ENCODE measurements at places on chromosomes 5 and 9.

DNA sequence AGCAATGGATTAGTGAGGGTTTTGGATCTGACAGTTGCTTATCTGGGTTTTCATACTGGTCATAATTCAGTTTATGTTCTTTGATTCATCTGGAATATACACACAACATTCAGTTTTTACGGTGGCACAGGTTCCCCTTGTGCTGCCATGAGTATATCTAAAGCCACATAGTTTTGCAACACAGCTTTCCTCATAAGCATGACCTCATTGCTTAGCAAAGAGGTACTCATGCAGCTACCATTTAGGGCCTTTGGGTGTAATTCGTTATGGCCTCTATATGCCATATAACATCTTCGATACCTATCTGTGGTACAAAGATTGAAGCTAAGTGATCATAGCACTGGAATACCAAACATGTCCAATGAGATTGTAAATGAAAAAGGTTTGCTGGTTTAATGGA, 2.9 kb upstream of the RBM22 start:
- no peak for DNase-seq

GRCh38 chr5:178487911-178488600, 102.1 kb downstream of the COL23A1 start:
- no peak for DNase-seq

GRCh38 chr5:133687212-133688061, 75.1 kb upstream of the FSTL4 start:
- no peak for DNase-seq

GRCh38 chr9:134365791-134366222, 39.6 kb downstream of the RXRA start:
- DNase-seq = no peak

DNA sequence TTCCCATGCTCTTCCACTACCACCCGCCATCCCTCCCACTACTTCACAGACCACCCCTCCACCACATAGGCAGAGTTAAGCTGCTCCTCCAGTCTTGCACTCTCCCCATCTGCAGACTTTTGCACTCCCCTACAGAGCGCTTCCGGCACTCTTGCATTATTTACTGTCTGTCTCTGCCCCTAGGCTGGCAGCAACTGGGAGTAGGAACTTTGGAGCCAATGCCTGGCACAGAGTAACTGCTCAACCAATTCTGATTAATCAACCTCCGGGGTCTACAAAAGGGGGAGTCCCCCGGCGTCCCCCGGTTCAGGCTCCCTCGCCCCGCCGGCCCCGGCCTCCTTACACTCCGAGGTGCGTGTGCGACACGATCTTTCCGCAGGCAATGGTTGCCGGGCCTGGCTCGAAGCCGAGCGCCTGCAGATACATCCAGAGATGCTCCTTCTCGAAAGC, 498 bp downstream of the HAUS6 start:
- no peak for DNase-seq

GRCh38 chr9:93598647-93599241, 22.4 kb downstream of the PHF2 start:
- DNase-seq = no peak

DNA sequence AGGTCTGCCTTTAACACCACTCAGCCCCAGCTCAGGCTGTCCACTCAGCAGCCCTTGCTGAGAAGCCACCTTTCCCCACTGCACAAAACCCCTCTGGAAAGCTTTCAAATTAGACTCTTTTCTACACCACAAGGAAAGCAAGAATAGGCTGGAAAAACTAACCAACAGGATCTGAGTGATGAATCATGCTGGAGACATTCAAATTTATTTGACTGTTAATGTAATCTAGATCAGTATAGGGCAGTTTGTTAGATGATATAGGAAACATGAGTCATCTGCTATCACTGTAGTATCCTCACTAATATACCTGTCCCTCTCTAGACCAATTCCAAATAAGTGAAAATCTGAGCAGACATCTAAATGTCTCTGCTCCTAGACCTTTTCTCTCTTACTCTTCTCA, 127.8 kb upstream of the PAM start:
- no peak for DNase-seq

DNA sequence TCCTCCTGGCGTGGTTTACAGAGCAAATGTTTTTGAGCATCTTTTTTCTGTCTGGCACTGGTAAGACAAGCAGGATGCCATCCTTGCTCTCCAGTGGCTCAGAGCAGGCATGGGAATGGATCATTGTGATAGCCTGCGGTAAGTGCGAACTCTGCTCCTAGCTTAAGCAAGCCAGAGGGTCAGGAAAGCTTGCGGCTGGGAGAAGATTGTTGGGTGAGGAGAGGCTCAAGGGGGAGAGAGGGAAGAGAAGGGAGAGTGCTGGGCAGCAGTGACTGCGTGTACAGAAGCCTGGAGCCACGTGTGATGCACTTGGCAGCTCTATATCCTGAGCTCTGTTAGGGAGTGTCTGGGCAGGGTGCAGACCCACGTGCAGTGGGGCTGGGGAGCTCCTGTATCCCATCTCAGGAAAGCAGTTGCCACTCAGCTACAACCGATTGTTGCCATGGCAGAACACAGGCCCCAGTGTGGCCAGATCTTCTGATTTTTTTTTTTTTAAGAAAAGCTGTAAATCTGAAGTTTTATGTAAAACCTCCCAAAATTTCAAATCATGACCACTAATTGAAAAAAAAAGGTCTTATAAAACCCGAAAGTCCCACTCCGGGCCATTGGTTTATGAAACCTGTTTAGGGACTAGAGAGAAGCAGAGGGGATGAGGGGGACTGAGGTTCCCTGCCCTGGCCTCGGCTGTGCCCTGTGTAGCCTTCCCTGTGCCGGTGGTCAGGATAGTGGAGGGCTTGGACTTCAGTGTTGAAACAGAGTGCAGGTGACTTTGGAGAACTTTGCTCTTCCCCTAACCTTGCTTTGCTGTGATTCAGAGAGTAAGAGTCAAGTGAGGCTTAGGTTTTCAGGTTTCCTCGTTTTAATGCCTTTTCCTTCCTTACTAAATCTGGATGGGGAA, 67.3 kb downstream of the ZNF618 start:
- no peak for DNase-seq

- DNase-seq = no peak
Measured at GRCh38 chr5:116740771-116741170, 166.1 kb upstream of the SEMA6A start.

DNA sequence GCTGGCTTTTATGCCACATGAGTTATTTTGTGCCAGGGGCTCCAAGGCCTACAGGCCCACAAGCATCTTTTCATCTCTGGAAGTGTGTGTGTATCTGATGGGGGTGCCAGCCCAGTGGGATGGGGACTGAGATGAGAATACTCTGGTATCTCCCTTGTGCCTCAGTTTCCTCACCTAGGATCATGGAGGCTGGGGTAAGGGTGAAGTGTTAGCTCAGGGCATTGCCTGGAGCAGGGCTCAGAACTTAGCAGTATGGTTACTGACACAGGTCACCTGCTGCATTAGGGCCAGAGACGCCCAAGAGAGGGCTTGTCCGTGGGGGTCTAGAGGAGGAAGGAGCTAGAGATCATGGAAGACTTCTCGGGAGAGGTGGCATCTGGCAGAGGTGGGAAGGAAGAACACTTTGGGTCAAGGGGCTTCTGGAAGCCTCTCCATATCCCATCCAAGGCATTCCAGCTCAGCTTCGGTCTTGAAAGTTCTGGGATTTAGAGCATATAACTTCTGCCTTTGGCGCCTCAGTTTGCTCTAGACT, 742 bp upstream of the WNK2 start:
- no peak for DNase-seq

DNA sequence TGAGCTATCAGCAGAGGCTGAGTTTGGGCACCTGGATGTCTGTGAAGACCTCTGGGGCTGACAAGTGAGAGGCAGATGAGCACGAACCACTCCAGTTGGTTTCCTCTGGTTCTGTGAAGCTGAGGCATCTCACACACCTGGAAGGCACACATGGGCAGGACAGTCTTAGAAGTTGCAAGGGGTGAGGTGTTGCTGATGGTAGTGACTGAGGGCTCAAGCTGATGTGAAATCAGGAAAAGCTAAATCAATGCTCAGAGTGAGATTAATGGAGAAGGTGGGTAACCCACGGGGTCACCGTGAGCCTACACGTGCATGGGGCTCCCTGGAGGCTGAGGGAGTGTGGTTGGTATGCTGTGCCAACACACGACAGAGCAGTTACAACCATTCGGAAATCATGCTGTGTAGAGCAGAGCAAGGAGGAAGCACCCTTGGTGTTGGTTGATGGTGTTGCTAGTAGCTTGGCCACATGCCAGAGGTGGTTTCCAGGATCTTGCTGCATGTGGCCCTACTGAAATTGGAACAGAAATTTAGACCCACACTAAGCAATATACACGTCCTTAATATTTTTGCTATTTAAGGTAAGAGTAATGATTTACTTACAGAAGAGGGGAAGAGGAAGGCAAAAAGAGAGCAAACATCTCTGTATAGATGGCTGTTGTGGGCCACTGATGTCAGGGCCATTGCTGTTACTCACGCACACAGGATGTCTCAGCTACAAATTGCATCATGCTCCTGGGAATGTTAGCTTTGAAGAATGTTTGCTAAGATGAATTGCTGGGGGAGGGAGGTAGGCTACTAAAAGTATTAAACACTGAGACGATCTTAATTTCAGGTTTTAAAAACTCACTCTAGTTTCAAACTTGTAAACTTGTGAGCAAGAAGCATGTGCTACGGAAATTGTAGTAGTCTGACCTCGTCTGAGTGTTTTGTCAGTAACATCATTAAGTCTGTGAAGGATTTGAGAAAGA, 170.5 kb downstream of the ARHGEF28 start:
- DNase-seq = no peak

DNA sequence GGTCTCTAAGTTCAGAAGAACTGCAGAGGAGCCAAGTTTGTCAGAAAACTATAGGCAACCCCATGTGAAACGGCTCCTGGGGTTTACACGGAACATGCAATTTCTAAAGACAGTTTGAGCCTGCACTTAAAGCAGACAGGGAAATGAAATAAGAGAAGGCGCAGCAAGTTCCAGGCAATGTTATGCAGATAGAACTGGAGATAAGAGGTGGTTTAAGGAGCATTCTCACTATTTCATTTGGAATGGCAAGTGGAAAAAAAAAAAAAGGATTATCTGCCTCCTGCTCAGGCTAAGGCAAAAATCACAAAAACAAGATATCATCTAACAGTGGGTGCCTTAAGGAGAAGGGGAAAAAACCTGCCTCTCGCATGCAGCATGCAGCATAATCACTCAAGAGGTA, 2252.4 kb downstream of the MAT2B start:
- no peak for DNase-seq

- no peak for DNase-seq
Measured at GRCh38 chr5:103896593-103896992, 334.0 kb upstream of the NUDT12 start.

DNA sequence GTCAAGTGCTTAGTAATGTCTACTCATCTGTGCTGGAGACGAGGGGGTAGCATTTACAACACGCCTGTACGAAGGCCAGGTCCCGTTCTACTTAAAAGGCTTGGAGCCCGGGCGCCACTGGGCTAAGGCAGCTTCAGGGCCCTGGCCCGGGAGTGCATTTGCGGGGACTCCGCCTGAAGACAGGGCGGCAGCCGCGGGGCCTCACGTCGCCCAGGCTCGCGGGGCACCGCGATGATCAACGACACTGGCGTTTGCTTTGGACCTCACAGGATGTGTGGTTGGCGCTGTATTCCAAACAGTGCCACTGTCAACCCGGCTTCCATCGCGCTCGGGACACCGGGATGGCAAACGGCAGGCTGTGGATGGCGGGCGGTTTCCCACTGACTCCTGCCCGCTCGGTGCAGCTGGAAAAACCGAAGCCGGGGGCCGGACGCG, 1.1 kb upstream of the TENT4A start:
- DNase-seq = no peak

DNA sequence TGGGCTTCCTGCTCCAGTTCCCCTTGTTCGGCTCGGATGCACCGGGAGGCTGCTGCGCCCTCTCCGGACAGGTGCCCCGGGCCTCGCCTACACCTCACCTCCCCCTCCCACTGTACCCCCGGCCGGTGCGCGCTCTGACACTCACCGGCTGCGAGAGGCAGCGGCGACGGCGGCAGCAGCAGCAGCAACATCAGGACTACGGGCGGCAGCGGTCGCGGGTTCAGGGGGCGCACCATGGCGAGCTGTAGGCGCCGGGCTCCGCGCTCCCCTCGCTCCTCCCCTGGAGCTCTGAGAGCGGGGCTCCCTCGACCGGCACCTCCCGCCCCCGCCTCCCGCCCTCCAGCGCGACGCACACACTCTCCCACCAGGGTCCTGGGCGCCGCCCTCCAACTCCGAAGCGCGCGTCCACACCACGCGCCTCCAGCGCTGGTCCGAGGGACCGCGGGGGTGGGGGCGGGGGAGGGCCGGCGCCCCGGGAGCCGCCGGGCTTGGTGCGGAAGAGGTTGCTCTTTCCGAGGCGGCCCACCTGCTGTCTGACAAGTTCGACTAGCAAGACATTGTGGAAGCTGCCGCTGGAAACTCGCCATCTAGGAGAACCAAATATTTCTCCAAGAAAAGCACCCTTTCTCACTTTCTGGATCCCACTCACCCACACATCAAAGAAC, at the start of gene GFRA3:
TSS of gene GFRA3 (minus strand) at position 433 of the 665 bp plus-strand sequence. CDS start at position 236, 197 bp downstream.
- no peak for DNase-seq

DNA sequence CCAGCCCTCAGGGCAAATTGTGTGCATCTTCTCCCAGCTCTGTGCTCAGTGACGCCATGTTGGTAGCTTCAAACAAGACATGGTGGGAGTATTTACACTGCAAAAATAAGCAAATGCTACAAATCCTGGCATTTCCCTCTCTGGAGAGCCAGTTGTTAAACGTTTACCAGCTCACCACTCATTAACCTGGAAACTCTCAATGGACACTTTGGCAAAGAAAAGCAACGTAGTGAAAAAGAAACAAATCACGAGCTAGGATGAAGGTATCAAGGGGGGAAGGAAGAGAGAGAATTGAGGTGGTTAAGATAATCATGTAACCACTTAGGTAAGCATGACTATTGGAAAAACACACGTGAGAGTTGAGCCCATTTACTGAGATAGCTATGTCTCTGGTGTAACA, 72.5 kb downstream of the MRPS30 start:
- no peak for DNase-seq

DNA sequence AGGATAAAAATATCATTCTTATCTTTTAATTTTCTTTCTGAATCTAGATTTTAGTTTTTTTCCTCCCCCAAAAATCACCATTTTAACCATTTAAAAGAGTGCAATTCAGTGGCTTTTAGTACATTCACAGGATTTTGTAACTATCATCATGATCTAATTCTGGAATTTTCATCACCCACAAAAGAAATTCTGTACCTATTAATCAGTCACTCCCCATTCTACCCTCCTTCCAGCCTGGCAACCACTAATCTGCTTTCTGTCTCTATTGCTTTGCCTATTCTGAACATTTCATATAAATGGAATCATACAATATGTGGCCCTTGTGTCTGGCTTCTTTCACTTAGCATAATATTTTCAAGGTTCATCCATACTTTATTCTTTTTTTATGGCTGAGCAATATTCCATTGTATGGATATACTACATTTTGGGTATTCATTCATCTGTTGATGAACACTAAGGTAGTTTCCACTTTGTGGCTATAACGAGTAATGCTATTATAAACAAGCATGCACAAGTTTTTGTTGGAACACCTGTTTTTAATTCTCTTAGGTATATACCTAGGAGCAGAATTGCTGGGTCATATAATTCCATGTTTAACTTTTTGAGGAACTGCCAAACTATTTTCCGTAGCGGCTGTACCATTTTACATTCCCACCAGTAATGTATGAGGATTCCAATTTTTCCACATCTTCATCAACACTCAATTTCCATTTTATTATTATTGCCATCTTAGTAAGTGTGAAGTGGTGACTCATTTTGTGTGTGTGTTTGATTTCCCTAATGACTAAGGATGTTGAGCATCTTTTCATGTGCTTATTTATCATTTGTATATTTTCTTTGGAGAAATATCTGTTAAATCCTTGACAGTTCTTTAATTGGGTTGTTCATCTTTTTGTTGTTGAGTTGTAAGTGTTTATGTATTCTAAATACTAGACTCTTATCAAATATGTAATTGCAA, 340.3 kb downstream of the CWC27 start:
- DNase-seq = no peak
